ENCODE measurements at places on chromosomes 11 and 22.
A peak's percentile ranks its signal among the peaks of the same experiment; 100 is the strongest.

GRCh38 chr11:27218421-27219038 is 144.5 kb downstream of the CCDC34 start:
- no peak for DNase-seq

DNA sequence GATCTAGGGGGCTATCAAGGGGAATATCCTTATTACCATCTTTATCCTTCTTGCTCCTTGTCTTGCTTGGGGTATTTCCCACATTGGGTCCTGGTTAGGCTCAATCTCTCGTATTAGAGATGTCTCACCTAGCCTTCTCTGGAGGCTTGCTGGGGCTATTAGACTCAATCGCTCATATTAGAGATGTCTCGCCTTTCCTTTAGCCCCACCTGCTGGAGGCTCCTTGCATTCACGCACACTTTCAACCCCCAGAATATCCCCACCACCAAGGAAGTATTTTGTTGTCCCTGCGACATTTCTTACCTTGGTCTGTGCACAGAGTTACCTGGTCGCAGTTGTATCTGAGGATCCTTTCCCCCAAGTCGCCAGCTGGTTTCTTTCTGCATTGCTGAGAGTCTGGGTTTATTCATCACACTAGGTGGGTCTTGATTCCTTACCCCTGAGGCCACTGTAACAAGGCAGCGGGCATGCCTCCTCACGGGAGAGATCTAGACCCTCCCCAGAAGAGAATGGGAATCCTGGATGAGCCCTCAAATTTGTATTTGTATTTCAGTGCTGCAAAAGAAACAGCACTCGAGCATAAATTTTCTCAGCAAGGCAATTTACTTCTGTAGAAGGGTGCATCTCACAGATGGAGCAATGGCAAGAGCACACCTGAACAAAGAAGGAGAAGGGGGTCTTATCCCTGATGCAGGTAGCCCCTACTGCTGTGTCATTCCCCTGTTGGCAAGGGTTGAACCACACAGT is 15.9 kb upstream of the HYLS1 start:
- peak; percentile 31 for DNase-seq

- DNase-seq = no peak
Measured at GRCh38 chr11:18987454-18988231, 48.4 kb upstream of the MRGPRX1 start.

DNA sequence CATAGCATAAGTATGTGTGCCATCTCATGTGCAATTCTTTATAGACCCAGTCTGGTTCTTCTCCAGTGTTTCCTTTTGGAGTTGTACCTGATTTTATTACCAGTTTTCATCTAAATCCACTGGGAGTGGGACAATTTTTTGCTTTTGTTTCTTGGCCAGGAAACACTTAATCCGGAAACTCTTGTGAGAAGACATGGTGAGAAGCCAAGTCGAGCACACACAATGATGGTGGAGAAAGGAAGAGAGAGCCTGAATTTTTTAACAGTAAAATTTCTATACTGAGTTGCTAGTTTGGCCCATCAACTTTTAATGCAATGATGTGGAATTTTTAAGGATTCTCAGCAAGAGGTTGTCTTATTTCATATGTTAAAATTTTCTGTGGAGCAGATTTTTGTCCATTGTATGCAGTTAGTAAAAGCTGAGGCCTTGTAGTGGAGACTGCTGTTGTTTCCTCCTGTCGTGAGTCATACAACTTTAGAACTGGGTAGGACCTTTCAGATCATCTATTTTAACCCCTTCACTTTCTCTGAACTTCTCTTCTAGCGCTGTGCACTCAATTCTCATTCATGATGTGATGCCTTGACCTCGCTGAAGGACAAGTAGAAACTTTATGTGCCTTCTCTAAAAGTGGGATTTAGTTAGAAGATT is 17.1 kb downstream of the FAR1 start:
- no peak for DNase-seq

GRCh38 chr22:49045276-49045675 is 782.4 kb downstream of the BRD1 start:
- no peak for DNase-seq

DNA sequence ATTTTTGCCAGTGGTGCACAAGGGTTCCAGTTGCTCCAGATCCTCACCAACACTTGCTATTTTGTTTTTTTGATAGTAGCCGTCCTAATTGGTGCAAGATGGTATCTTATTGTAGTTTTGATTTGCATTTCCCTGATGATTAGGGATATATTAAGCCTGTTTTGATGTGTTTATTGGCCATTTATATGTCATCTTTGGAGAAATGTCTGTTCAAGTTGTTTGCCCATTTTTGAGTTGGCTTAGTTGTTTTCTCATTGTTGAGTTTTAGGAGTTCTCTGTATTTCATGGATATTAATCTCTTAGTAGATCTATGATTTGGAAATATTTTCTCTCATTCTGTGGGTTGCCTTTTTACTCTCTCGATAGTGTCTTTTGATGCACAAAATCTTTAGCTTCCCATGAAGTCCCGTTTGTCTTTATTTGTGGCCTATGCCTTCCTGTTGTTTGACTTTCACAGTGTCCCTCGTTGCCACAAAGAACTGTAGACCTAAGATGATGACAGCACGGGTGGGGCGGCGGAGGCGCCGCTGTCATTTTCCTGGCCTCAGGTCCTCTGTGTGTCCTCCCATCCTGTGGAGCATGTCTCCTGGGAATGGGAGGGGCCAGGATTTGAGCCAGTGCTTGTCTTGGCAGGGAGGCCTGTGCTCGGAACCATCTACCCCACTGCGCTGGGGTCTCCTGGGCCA is 33.5 kb downstream of the LRP5 start:
- no peak for DNase-seq

DNA sequence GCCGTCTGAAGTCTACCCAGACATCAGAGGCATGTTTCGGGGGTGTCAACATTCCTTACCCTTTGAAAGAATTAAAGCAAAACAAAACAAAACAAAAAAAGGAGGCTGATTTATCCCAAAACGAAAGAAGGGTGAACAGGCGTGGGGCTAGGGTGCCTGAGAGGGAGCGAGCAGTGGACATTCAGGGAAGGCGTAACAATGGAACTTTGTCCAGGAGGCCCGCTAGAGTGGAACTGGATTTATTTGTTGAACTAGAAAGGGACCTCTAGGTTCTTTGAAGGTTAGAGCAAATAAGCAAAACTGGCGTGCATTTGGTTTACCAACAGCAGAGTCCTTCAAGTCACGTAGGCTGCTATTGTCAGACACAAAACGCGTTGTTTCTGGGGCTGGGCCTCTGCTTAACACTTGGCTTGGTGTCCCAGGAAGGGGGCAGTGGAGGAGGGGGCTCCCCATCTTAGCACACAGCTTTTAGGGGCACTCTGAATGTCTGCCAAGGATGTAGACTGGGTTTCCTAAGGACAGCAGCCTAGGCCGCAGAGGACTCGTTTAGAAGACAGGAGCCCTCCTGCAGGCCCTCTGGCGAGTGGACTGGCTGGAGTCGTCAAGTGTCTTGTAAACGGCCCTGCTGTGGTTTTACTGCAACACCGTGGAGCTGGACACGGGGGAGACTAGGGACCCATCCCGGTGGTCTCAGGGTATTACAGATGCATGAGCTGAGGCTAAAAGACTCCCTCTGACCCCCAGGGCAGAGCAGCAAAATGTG is 203.7 kb upstream of the SORL1-AS1 start:
- no peak for DNase-seq

DNA sequence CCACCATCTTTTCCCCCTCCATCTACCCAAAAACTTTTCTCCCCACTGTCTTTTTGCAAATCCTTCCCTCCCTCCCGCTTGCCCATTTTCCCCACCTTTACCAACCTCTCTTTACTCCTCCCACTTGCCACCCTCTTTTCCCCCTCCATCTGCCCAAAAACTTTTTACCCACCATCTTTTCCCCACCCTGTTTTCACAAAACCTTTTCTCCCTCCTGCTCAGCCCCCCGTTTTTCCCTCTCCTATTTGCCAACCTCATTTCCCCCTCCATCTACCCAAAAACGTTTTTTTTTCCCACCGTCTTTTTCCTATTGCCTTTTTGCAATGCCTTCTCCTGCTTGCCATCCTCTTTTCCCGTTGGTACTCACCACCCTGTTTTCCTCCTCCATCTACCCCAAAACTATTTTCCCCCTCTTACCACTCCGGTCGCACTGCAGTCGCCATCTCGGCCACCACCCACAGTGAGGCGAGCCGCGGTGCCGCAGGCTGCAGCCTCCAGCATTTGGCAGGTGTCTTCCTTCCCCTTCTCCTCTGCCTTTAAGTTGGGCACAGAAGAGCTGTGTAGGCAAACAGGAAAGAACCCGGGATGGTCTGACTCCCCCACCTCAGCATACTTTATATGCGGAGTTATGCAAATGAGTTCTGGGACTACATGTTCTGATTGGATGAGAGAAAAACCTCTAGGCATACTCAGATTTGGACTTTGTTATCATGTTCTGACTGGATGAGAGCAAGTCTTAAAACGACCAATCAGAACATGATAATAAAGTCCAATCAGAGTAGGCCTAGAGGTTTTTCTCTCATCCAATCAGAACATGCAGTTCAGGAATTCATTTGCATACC is 121.2 kb upstream of the VPREB1 start:
- no peak for DNase-seq

- peak; percentile 94 for DNase-seq
Measured at GRCh38 chr11:726278-727220, 20.5 kb downstream of the EPS8L2 start.

DNA sequence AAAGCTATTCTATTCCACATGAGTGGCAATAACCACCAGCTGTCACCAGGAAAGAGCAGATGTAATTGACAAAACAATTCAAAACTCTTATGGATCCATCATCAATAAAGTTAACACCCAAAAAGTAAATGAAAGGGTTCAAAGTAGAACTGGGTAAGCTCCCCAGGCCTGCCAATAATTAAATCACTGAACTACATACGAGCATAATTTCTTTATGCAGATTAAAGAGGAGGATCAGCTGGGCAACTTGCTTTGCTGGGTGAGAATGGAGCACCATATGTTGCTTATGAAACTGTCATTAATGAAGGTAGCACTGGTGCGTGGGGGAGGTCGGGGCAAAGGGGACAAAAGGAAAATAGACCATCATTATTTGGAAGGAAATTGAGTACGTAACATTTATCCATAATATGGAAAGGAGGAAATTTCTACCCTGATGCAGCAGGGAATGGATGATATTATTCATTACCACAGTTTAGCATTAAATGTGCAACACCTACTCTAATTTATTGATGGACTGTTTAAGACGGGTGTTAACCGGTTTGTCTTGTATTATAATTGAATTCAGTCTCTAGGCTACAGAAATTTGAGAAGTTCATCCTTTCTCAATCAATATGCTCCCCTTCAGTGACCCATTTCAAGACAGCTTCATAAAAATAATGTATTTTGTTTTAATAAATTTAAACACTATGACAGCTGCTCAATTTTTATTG is 315.9 kb downstream of the CADM1 start:
- no peak for DNase-seq

DNA sequence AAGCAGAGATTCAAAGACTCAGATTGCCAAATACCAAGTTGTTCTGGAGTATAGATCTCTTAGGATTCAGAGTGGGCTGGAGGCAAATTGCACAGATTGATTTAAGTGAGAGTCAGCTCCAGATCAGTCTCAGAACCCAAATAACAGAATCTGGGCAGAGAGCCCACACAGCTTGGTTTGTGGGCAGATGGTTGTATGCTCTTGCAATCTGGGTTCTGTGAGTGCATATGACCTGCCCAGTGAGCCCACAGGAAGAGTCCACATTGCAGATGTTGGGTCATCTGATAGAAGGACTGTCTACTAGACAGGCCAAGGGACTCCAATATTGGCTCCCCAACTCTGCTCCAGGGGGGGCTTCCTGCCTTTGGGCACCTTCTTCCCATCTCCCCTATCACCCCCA is 65.9 kb downstream of the ADAMTS15 start:
- no peak for DNase-seq

GRCh38 chr22:43152357-43153071 is 1.2 kb downstream of the TSPO start:
- DNase-seq = peak; percentile 88
